ENCODE measurements at places on chromosomes 1 and 21.

DNA sequence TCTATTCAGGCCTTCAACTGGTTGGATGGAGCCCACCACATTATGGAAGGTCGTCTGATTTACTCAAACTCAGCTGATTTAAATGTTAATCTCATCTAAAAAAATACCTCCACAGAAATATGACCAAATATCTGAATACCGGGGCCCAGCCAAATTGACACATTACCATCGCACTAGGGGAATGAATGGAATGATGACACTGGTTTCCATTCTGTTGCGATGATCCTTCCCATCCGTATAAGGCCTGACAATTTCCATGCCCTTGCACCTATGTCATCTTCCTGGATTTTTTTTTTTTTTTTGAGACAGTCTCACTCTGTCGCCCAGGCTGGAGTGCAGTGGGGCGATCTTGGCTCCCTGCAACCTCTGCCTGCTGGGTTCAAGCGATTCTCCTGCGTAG lies 397.5 kb downstream of the KIF26B start:
- no peak for DNase-seq

DNA sequence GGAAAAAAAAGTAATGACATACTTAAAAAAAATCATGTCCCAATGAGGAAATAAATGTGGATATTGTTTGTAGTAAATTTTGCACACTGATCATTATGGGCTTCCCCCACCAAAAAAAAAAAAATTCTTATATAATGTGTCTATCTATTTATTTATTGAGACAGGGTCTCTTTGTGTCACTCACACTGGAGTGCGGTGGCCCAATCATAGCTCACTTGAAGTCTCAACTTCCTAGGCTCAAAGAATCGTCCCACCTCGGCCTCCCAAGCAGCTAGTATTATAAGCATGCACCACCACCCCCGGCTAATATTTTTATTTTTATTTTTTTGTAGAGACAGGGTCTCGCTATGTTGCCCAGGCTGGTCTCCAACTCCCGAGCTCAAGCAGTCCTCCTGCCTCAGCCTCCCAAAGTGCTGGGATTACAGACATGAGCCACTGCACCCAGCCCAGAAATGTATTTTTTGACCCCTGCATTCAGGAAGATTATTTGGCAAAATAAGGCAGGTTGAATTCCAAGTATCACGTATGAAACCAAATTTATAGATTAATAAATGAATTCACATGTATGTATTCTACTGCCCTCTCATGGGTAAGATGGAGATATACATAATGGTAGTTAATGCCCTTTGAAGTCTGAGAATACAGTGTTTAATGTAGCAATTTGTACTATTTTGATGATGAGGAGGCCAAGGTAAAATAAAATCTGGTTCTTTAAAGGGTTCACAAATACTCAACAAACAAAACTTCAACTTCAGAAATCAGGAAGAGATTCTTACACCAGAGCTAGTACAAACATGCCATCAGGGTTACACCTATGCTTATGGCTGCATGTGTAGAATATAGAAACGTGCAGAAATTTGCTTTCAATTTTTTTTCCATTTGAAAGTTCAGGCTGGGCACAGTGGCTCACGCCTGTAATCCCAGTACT lies 1.4 kb upstream of the DENND2C start:
- peak; percentile 18 for DNase-seq

- DNase-seq = no peak
Observed at GRCh38 chr1:246677842-246678241, 46.4 kb upstream of the SCCPDH start.

- DNase-seq = peak; percentile 43
Observed at GRCh38 chr1:47627471-47628370, 189.9 kb downstream of the FOXD2 start.

DNA sequence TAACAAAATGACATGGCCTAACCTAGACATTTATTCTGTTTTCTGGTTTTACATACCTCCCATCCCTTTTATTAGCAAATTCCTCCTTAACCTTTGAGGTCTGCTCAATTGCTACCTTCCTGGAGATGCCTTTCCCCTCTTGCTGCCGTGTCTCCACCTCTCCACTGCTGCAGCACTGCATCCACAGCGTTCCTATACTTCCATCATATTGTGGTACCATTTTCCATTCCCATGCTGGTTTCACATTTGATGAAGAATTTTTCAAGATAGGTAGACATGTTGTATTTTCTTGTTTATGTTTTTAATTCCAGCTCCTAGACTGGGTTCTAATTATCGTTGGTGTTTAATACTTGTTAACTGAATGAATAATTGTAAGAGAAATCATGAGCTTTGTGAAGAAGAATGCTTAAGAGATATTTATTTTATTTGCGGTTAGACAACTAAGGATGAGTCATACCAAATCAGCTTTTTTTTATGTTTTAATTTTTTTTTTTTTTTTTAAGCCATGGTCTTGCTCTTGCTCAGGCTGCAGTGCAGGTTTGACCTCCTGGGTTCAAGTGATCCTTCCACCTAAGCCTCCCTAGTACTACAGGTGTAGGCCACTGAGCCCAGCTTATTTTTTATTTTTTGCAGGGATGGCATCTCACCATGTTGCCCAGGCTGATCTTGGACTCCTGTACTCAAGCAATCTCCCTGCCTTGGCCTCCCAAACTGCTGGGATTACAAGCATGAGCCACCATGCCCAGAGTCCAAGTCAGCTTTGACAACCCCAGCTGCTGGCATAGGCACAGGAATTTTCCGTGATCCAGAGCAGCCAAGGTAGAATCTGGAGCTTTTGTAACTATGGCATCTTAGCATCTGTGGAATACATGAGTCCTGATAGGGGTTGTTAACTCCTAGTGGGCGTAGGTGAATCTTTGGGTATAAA lies 44.0 kb downstream of the ATP6V1G3 start:
- no peak for DNase-seq

GRCh38 chr1:233598891-233599541 lies 14.9 kb upstream of the KCNK1 start:
- DNase-seq = no peak

DNA sequence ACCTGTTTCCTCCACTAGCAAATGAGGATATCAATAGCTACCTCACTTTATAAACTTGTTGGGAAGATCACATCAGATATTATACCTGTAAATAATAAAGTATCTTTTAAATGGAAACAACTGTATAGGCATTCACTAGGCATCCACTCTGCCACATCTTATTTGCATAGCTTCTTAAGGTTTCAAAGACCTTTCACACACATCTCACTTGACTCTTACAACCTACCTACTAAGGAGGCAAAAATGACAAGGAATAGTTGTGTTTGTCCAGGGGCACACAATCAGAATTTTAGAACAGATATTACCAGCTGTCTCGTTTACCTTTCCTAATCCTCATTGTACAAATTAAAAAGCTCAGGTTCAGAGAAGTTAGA lies 51.5 kb downstream of the VANGL2 start:
- DNase-seq = no peak

GRCh38 chr1:169563650-169564049 lies 22.6 kb downstream of the F5 start:
- DNase-seq = no peak

DNA sequence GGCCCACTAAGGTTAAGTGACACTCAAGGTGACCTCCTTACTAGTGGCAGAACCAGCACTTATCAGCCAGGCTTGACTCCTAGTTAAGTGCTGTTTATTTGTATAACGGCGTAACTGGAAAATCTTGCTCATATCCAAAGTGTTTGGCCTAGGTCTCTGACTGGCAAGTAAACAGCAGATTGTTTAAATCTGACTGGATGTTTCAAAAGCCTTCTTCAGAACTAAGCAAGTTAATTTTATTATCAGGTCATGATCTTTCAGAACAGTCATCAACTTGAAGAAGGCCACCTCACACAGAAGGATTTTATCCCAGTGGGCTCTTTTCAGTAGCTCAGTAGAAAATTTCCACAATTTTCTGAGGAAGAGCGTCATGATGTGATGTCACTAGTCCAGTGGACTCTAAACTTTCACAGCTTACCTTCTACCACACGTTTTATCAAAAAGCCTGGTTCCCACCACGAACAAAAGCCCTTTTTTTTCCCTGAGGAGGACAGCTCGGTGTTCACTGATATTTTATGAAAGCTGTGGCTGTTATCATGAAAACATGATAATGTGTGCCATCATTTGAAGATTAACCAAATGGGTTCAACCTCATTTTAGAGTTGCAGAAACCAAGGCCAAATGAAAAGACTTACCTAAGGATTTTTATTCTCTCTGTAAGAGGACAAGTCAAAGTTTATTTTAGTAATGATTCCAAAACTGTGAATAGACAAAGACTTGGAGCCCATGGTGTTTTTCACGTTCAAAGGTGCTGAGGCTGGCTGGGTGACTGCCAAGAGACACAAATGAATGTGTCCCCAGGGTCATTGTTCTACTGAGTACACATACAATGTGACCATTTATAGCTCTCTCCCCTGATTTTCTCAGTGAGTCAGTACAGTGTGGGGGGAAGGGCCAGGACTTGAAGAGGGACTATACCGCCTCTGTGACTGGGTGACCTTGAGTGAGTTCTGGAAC lies 9.1 kb downstream of the SGIP1 start:
- DNase-seq = peak; percentile 18

DNA sequence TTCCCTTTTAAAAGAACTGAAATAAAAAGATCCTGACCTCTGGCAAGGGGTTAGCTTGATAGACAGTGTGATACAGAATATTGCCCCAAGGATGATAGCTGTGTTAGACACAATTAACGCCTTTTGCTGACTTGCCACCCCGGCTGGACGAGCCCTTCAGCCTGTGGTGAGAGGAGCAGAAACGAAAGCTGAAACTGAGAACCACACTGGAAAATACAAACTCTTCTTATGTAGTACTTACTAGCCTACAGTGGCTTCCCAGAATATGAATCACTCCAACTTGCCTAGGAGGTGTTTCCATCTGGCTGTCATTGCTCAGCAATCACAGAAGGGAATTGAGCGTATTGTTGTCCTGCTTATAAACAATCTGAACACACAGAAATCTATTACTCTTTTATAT lies 22.9 kb downstream of the SAMSN1 start:
- DNase-seq = peak; percentile 5

- DNase-seq = no peak
Observed at GRCh38 chr1:114803001-114803400, 22.5 kb upstream of the SIKE1 start.

GRCh38 chr1:228304766-228305395 lies 97.0 kb downstream of the OBSCN start:
- DNase-seq = no peak

DNA sequence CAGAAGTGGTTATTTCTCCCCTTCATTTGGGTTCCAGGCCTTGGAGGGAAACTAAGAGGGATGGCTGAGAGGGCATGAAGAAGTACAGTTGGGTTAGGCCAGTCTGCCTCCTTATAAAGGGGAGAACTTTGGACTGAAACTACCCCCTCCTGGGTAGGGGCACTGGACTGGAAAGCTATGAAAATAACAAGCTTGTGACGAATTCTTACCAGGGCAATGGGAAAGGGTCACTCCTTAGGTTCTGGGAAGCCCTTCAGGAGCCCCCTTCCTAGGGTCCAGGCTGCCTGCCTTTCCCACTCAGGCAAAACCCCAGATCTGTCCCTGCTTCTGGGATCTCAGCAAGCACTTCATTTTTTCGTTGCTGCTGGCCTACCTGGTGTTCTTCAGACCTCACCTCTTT lies 9.8 kb upstream of the P3R3URF start:
- no peak for DNase-seq

GRCh38 chr1:228500901-228501871 lies 14.0 kb downstream of the RNF187 start:
- peak; percentile 92 for DNase-seq

DNA sequence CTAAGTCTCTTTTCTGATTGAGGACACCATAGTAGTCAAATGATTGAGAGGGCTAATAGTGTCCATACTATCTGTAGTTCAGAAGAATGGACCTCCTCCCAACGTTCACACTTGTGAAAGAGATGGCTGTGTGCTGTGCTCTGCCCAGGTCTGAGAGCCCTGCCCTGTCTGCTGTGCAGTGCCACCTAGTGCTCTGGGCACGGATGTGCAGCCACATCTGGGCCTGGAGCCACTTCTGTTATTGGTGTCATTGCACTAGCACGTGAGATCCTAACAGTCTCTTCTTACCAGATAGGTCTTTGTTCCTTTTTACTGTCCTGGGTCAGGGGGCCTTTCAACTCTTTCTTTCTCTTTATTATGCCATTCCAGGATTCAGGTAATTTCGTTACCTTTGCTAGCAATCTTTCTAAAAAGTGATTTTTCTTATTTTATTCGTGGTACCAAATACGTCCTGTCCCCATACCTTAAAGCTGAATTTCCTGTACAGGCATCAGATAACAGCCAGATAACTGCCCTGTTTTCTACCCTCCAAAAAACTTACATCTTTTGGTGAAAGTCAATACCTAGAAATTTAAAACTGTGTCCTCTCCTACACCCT lies 21.7 kb downstream of the INTS3 start:
- DNase-seq = peak; percentile 87

- DNase-seq = peak; percentile 26
Observed at GRCh38 chr1:173052681-173053196, 2.0 kb upstream of the TNFSF18 start.

DNA sequence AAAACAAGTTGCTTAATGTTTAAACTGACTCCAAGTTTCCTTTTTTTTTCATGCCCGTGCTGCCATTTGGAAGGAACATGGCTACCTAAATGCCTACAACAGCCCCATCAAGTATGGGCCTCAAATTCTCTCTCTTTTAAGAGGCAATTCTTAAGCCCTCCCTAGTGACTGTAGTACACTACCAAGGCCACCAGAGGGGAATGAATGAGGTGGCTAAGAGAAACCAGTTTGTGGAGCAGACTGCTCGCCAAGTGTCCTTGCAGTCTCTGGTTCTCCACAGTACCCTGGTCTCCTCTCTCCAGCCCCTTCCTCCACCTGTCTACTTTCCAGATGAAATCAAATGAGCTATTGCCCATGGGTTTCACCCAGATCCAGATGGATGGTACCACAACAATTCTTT lies 1809.6 kb downstream of the BRINP3 start:
- no peak for DNase-seq

GRCh38 chr21:43578677-43579303 lies 80.5 kb downstream of the HSF2BP start:
- peak; percentile 49 for DNase-seq

DNA sequence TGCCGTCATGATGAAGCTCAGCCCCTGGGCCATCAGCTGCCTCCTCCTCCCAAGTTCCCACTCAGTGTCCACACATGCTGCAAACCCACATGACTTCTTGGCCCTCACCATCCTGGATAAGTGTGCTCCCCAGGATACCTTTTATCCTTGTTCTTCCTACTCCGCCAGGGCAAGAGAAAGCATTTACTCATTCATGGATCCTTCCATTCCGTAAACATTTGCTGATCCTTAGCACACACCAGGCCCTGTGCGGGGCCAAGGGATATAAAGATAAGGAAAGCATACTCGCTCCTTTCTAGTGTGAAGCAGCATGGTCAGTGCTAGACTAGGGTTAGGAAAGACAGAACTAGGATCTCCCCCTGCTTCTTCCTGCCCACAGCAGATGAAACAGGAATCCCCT lies 122.1 kb upstream of the HMGB4 start:
- no peak for DNase-seq
